ENCODE measurements at places on chromosomes 16 and 17.

DNA sequence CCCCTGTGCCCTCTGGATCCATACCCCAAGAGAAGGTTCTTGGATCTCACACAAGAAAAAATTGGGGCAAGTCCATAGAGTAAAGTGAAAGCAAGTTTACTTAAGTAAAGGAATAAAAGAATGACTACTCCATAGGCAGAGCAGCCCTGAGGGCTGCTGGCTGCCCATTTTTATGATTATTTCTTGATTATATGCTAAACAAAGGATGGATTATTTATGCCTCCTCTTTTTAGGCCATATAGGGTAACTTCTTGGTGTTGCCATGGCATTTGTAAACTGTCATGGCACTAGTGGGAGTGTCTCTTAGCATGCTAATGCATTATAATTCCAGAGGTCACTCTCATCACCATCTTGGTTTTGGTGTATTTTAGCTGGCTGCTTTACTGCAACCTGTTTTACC lies 70.8 kb downstream of the NLK start:
- no peak for DNase-seq

- DNase-seq: peak; percentile 32
These were observed 1.2 kb upstream of the EFNB3 start for GRCh38 chr17:7703584-7704479.

DNA sequence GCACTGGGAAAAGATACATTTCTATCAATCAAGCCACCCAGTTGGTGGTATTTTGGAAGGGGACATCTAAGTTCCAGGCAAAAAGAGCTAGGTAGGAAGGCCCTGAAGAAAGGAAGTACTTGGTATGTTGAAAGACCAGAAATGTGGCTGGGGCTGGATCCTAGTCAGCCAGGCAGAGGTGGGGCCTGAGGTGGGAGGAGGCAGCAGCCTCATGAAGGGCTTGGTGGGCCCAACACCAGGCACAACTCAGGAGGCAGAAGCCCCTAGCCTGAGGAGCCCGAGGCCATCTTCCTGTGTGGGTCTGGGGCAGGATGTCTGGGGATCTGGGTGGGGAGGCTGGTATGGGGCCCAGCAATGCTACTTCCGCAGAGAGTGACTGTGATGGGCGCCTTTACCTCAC lies 105.9 kb downstream of the SALL1 start:
- DNase-seq: no peak

- no peak for DNase-seq
These were observed 5.6 kb downstream of the PHB1 start for GRCh38 chr17:49409066-49409465.

- DNase-seq: no peak
These were observed 82.1 kb downstream of the GAS7 start for GRCh38 chr17:10116267-10116666.

GRCh38 chr17:45395569-45396415 lies 36.9 kb downstream of the ARHGAP27 start:
- DNase-seq: no peak

GRCh38 chr17:5047446-5047845 lies 12.2 kb upstream of the SLC52A1 start:
- DNase-seq: no peak

DNA sequence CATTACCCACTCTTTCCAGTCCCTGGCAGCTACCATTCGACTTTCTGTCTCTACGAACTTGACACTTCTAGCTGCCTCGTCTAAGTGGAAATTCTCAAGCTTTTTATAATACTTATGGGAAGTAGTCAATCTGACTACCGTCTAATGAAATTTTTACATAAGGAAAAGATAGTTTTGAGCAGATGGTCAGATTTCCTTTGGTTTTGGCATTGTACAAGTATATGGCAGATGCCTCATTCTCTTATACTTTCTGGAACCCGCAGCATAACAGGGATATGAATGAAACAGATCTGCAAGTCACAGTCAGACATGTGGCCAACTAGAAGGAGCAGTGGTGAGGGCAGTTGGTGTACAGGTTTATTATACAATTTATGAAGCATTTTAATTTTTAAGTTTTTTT lies 146.0 kb downstream of the PITPNC1 start:
- DNase-seq: no peak

- DNase-seq: no peak
These were observed 28.3 kb downstream of the C16orf95 start for GRCh38 chr16:87288753-87289362.

GRCh38 chr16:70598937-70599503 lies 47.3 kb upstream of the IL34 start:
- no peak for DNase-seq

DNA sequence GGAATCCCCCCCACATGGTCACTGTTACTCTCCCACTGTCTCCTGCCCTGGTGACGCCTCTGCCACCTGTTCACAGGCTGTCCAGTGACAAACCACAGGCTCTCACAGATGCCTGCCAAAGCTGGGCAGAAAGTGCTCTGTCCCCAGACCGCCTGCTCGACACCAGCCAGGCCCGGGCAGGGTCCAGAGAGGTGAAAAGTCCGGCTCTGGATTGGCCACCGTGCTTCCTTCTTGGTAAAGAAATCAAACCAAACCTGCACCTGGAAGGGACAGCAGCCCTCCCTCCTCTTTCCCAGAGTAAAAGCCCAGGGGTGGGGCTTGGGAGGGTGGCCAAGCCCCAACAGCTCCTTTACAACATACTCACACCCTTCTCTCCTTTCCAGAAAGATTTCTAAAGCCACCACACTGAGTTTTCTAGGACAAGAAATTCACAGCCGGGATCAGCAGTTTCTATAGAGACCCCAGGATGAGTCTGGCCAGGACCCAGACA lies 6.2 kb downstream of the PCGF2 start:
- DNase-seq: no peak

GRCh38 chr16:66566051-66566901 lies at the start of gene CMTM1:
Gene CMTM1 (plus strand): TSS chr16:66566439. CDS start chr16:66566514, 75 bp downstream.
- no peak for DNase-seq

- DNase-seq: no peak
These were observed 15.7 kb downstream of the ETV4 start for GRCh38 chr17:43530288-43531081.

GRCh38 chr17:81651692-81652091 lies 4.7 kb downstream of the PDE6G start:
- no peak for DNase-seq

GRCh38 chr16:54063279-54063773 lies 223.3 kb downstream of the IRX3 start:
- DNase-seq: no peak

DNA sequence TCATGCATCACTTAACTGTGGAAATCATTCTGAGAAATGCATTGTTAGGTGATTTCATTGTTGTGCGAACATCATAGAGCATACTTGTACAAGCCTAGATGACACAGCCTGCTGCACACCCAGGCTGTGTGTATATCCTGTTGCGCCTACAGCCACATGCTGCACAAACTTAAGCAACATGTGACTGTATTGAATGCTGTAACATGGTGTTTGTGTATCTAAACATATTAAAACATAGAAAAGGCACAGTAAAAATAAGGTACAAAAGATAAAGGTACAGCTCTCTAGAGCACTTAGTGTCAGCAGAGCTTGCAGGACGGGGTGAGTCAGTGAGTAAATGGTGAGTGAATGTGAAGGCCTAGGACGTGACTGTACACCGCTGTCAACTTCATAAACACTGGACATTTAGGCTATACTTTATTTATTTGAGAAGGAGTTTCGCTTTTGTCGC lies 11.9 kb downstream of the FOXK2 start:
- no peak for DNase-seq

DNA sequence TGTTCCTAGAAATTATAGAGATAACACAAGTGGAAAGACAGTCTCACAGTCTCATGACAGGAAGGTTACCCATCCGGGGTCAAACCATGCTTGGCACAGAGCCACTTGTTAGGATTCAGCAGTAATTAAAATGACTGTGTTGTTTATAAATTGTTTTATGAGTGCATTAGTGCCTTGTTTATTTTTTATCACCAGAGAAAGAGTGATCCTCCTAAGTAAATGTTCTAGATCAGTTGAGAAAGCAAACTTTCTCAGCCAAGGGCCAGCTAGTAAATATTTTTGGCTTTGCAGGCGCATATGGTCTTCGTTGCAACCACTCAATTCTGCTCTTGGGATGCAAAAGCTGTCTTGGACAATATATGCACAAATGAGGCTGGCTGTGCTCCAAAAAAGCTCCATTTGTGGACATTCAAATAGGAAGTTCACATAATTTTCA lies 253.9 kb upstream of the CACNG5 start:
- DNase-seq: no peak

All from CD4-positive, alpha-beta T cell treated with Interleukin-17A for 1 hour (primary cell).